ENCODE measurements at places on chromosomes 5 and 9.
A peak's percentile ranks its signal among the peaks of the same experiment; 100 is the strongest.

DNA sequence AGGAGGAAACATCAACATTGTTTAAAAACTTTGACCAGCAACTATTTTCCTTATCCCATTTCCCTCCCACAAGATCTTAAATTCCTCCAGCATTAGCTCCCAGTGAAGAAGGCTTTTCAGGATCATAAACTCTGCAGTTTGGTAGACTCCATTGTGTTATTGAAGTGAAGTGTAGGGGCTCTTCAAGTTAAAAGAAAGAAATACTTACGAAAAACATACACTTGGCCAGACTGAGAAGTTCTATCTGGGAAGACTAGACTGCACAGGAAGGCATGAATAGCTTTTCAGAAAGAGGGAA, 22.3 kb downstream of the LIFR start:
- no peak for DNase-seq

- no peak for DNase-seq
These were observed 272.7 kb downstream of the TRIM32 start for GRCh38 chr9:116959809-116960208.

DNA sequence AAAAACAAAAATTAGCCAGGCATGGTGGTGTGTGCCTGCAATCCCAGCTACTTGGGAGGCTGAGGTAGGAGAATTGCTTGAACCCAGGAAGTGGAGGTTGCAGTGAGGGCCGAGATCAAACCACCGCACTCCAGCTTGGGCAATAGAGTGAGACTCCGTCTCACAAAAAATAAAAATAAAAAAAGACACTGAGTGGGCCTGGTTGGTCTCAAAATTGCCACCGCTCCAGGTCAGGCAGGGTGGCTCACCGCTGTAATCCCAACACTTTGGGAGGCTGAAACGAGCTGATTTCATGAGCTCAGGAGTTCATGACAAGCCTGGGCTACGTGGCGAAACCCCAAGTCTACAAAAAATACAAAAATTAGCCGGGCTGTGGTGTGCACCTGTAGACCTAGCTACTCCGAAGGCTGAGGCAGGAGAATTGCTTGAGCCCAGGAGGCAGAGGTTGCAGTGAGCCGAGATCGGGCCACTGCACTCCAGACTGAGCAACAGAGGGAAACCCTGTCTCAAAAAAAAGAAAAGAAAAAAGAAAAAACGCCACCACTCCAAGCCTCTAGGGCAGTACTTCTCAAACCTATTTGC, 1.8 kb downstream of the STK10 start:
- DNase-seq: peak; percentile 25

- DNase-seq: no peak
These were observed 20.6 kb downstream of the TCOF1 start for GRCh38 chr5:150377964-150378694.

DNA sequence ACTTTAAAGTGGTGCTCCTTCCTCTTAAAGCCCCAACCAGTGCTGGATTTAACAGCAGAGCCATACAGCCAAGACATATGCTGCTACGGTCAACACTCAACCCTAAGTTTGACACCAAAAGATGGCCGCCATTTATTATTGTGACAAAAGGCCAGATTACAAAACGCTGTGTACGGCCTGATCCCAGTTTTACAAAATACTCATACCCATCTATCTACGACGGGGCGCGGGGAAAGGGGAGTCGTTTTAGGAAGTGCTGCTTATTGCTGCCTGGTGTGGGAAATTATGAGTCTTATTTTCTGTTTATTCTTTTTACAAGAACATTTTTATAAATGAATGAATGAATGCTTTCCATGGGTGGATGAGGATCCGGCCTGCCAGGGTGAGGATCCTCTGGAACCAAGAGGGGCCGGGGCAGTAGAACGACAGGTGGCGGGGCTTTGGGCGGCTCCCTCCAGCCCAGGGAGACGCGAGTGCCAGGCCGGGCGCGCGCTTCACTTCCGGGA, 457 bp upstream of the IDNK start:
- DNase-seq: no peak

DNA sequence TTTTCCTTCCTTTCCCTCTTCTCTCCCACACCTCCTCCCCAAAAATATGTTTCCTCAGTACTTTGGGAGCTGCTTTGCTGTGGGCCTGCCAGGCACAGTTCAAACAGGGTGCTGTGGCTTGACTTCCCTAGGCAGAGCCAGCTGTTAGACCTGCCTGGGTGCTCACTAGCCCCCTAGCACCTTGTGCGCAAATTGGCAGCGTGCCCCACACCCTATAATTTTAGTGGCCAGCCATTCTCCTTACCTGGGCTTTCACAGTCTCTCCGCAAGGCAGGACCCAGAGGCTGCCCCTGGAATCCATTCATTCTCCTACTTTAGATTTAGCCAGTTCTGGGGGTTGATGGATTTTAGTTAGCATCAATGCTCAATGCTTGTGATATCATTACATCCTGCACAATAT, 72.3 kb downstream of the ANGPTL2 start:
- no peak for DNase-seq

- DNase-seq: no peak
These were observed 494 bp upstream of the CXXC5 start for GRCh38 chr5:139647506-139648204.

DNA sequence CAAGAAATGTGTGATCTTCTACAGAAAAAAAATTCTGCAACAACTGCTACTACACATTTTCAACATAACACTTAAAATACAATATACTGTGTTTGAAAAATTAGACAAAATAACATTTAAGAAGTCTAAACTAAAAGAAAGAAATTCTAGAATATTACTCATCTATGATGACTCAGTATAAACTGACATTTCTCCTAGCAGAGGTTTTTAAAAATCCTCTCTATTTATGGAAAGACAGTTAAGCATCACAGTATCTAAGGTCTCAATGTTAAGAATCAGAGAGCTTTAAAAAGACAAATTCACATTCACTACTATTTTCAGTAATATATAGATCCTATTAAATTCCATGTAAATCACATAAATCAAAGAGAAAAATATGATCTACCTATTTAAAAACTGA, 61.3 kb downstream of the NR2F1-AS1 start:
- DNase-seq: no peak

DNA sequence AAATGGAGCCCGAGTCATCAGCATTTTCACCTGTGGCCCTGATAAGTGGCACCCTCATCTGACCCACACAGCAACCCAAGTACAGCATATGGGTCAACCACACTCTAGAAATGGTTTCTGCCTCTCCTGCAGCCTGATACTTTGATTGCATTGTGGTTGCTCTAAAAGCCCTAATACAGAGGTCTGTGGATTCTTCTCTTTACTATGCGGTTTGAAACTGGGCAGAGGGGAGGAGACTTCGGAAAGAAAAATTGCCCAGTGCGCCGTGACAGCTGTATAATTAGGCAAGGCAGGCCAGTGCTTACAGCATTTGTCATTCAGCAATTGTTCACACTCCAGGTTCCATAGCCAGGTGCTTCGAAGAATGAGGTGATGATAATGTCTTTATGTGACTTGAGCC, 361.0 kb downstream of the NFIB start:
- DNase-seq: no peak

GRCh38 chr5:33074548-33074947, 363.4 kb downstream of the NPR3 start:
- DNase-seq: no peak

- no peak for DNase-seq
These were observed 243.0 kb upstream of the PTGER4 start for GRCh38 chr5:40436535-40437237.

DNA sequence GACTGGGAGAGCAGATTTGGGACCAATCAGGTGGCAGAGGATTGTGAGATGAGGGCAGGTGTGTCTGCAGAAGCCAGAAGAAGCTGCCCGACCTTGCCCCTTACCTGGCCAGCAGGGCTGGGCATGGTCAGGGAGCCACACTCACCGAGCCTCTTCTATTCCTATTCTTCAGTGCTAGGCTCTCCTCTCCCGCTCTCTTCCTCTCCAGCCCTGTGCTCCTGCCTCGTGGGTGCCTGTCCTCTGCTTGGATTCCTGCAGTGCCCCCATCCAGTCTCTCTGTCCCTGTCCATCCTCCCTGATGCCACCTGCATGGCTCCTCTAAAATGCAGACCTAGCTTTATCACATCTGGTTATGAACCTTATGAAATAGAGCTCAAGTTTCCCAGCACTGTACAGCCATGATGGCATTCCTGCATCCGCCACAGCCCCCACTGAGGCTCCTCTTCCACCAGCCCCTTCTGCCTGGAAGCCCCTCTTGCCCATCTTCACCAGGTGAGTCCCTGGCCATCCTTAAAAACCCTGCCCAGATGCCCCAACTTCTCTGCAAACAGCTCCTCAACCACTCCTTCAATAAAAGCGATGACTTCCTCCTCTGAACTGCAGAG, 8.2 kb downstream of the UBE2QL1 start:
- no peak for DNase-seq

DNA sequence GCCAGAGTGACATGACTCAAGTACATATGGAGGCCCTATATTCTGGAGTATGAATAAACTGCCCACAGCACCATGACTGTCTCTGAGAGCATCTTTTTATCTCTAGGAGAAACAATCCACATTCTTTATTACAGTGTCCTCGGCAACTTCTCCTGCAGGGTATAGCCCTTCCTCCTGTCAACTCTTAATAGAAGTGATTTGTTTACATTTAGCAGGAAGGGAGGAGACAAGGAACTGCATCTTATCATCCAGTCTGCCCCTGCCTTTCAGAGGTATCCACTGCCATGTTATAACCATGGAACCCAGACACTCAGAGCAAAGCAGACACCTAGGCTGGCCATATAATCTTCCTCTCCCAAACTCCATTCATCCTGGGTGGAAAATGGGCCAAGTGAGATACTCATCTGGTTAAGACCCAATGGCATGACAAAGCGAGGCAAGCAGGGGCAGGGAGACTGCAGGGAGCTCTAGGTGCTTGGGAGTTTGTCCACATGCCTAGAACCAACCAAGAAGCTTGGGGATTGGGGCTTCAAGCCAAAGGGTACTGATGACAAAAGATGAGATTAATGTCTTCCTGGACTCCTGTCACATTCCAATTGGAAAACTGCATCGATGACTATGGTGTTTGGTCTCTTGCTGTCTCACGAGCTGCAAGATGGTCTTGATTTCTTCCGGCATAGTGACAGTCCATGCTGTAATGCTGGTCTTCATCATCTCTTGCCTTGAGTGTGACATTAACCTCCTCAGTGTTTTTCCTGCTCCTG, 620.5 kb upstream of the KLF4 start:
- no peak for DNase-seq

- no peak for DNase-seq
These were observed 70.4 kb downstream of the CRB2 start for GRCh38 chr9:123426406-123426805.

GRCh38 chr5:116848954-116849581, 274.4 kb upstream of the SEMA6A start:
- no peak for DNase-seq

- DNase-seq: no peak
These were observed 21.1 kb downstream of the SRFBP1 start for GRCh38 chr5:121982893-121983285.

DNA sequence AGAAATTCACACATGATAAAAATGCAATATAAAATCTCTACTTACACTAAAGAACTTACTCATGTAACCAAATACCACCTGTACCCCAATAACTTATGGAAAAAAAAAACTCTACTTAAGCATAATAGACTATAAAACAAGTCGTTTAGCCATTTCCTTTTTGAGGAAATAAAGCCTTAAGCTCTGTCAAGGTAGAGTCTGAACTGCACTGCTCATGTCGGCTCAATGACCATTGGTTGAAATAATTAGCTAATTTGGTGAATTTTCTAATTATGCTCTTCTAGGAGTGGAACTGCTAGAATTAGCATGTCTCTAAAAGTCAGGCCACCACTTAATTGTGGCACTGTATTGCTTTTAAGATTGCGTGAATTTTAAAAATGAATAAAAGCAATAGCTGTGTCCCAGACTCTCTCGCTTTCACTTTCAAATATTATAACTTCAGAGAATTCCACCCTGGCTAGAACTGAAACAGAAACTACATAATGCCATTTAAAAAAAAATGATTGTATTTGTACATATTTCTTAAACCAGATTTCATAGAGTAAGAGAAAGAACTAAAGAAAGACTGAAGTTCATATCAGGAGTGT, 113.0 kb upstream of the PCA3 start:
- DNase-seq: no peak

DNA sequence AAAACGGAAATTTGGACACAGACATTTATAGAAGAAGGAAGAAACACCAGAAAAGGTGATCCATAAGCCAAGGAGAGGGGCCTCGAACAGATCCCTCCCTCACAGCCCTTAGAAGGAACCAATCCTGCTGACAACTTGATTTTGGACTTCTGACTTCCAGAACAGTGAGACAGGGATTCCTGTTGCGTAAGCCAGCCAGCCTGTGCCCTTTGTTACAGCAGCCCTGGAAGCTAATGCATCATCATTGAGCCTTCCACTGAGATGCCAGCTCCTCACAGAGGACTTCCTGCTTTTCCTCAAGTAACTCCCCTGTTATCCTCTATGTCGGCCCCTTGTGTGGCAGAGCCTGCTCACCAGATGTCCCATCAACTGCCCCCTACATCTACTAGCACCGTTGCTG, 94.1 kb downstream of the JMY start:
- DNase-seq: no peak

- peak; percentile 92 for DNase-seq
These were observed 1.5 kb downstream of the PARP8 start for GRCh38 chr5:50667653-50668595.

GRCh38 chr9:108441726-108442125, 414.1 kb downstream of the ACTL7B start:
- no peak for DNase-seq

DNA sequence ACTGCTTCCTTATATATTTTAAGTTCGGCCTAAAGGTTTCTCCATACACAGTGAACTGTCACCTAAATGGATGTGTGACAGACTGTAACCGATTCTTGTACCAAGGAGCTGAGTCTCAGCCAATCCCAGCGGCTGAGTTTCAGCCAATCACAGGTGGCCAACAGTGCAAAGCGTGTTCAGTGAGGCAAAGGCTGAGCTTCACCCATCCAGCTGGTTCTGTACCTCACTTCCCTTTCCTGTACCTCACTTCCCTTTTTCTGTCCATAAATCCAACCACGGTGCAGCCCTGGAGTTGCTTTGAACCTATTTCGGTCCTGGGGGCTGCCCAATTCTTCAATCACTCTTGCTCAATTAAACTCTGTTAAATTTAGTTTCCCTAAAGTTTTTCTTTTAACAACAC, 15.7 kb upstream of the TBC1D9B start:
- DNase-seq: no peak

DNA sequence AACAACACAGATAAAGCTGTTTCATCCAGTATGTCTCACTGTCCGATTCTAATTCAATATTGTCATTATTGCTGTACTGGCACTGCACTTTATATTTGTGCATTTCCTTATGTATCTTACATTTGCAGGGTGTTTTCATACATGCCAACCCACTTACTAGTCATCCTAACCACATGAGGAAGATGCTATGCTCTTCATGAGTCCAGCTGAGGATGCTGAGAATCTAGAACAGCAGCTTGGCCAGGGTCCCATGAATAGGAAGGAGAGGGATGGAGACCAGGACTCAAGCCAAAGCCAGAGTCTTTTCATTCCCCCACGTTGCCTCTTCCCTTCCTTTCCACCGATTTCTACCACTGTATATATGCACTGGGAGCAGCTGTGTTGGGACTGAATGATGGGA, 292.8 kb upstream of the KLF4 start:
- DNase-seq: no peak

GRCh38 chr9:5838884-5839571, 6.1 kb upstream of the ERMP1 start:
- DNase-seq: no peak

Measured in activated T-cell treated with anti-CD3 and anti-CD28 coated beads, Interleukin-2, amount 50 U/mL, for 48 hours (primary cell).